Neural progenitor cell (in vitro differentiated cells): ENCODE measurements at places on chromosomes 4 and X. TPM values are rescaled to one million over a fixed set of nuclear protein-coding genes. Genes with fewer than 3 reads are reported as not detected.
A peak's percentile ranks its signal among the peaks of the same experiment; 100 is the strongest.

GRCh38 chr4:80215449-80216052 lies 18.2 kb downstream of the PRDM8 start:
- no peak overlapping the region for H3K4me3 ChIP-seq
- H3K4me1 ChIP-seq: no peaks in the 10 kb centered on the region
- no peaks in the 10 kb centered on the region for H3K36me3 ChIP-seq
- no peak for DNase-seq

GRCh38 chr4:20251796-20252655 lies at the start of gene SLIT2:
TSS of gene SLIT2 (plus strand) at chr4:20251905. CDS start at chr4:20253816, 1,911 bp downstream.
- H3K4me1 ChIP-seq: peaks cover 13% of the 10 kb centered on the region
- no peaks in the 10 kb centered on the region for H3K36me3 ChIP-seq
- DNase-seq: peak; percentile 92
- H3K4me3 ChIP-seq: peak within 1 kb of the TSS; percentile 81
- H3K27ac ChIP-seq: no peak within 1 kb of the TSS

ADH1B gene
- not detected in 2 replicates for total RNA-seq

CT83 gene
- total RNA-seq: not detected in 2 replicates

PABPC1L2A gene
- 0.77 TPM in 1 of 2 replicates, not detected in the other for total RNA-seq

MAGEA4 gene
- total RNA-seq: not detected in 2 replicates
